ENCODE measurements at places on chromosomes 2 and 18.

- DNase-seq = no peak
These were observed 124.0 kb downstream of the BCL2 start for GRCh38 chr18:63195326-63196159.

DNA sequence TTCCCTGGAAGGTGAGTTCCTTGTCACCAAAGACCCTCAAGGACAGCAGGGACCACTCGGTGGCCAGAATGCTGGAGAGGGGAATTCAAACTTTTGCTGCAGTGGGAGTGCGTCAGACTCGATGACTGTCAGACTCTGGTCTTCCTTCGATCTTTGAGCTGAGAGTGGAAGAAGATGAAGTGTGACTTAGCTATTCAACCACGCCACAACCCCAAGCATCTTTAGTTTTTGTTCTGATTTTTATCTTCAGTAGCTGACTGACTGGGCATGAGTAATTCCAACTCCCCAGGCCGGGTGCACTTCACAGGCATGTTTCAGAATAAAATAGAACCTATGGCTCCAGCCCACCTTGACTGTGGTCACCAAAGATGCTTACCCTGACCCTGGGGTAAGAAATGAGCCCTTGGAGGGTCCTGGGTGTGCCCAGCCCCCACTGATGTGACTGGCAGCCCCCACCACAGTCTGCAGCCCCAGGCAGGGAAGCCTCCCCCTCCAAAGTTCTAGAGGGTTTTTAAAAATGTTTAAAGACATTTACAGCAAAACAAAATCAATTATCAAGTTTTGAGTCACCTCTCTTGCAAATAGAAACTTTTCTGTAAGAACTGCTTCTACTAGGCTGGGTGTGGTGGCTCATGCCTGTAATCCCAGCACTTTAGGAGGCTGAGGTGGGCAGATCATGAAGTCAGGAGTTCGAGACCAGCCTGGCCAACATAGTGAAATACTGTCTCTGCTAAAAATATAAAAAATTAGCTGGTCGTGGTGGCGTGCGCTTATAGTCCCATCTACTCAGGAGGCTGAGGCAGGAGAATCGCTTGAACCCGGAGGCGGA, 24.9 kb upstream of the YWHAQ start:
- DNase-seq = no peak

- DNase-seq = no peak
These were observed 144.5 kb upstream of the TCF4 start for GRCh38 chr18:55732227-55733106.

DNA sequence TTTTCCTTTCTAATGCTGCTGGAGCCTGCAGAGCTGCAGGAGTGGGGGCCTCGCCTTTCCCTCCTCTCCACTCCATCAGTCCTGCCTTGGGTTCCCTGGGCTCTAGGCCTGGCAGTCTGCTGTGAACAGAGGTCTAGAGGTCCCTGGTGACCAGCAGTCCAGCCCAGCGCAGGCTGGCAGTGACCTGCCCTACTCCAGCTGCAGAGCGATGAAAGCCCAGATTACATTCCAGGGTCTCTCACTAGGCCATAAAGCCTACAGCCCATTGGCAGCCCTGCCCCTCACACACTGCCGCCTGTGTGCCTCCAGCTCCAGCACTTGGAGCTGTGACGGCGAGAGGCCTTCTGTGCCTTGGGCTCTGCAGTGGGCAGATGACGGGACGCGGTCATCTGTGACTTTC, 14.8 kb upstream of the MAL start:
- DNase-seq = no peak

- DNase-seq = no peak
These were observed 278.0 kb downstream of the EPHA4 start for GRCh38 chr2:221293949-221294742.

DNA sequence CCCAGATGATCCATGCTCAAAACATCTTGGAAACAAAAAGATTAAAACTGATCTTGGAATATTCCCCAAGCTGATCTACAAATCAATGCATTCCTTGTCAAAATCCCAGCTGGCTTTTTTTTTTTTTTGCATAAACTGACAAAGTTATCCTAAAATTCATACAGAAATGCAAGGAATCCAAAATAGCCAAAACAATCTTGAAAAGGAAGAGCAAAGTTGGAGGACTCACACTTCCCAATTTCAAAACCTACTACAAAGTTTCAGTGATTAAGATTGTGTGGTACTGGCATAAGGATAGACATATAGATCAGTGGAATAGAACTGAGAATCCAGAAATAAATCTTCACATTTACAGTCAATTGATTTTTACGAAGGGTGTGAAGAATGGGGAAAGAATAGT, 306.8 kb upstream of the MGAT5 start:
- DNase-seq = no peak
